ENCODE measurements at places on chromosomes 2 and 18. TPM values are rescaled to one million over a fixed set of nuclear protein-coding genes. Genes with fewer than 3 reads are reported as not detected.

OTOS gene
- not detected for total RNA-seq

PAX8 gene
- total RNA-seq: 0.35 TPM

C2orf66 gene
- not detected for total RNA-seq

GNLY gene
- 2.3 TPM for total RNA-seq

DNA sequence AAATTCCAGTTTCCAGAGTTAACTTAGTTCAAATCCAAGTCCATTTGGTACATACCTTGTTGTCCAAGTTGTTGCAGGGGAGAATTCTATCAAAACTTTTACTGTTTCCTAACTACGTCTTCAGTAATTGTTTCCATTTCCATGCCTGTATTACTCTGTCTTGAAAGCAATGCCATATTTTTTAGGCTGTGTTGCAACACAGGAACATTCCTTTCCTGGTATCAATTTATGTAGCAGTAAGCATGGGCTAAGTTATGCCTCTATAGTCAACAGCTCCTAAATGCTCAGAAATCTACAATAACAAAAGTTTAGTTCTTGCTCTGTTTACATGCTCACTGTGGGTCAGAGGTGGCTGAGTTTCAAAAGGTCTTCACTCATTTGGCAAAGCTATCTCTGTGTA lies 1943.8 kb upstream of the PIK3C3 start:
- no peak for DNase-seq

DNA sequence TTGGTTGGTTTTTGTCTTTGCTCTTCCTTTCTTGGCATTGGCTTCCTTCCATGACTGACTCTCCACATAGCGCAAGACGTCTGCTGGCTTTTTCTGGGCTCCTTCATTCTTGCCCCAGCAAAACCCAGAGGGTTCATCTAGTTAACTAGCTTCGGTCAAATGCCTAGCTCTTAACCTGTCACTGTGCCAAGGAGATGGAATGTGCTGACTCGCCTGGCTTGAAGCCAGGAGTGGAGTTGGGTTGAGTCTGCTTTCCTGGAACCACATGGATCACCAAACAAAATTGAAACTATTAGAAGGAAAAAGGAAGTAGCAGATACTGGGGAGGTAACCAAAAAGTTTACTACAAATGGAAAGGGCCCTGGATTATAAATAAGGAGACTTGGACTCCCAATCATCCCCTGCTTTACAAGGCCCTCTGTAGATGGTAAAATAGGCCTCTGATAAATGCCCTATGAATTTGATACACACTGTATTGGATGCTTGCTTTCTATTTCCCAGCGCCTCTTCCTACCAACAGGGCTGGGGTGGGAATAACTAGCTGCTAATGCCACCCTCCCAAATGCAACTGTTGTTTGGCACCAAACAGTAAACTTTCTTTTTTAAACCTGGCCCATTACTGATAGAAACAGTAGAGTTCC lies 11.3 kb downstream of the MALT1 start:
- no peak for DNase-seq
